MCF 10A (cell line): ENCODE measurements at places on chromosomes 4 and X. TPM values are rescaled to one million over a fixed set of nuclear protein-coding genes. Genes with fewer than 3 reads are reported as not detected.

WDR44 gene
- 13.2 and 14.1 TPM in 2 replicates for total RNA-seq

STAP1 gene
- not detected in 2 replicates for total RNA-seq

SYTL4 gene
- total RNA-seq = 1.9 and 2.1 TPM in 2 replicates

TGIF2LX gene
- not detected in 2 replicates for total RNA-seq

PAK3 gene
- total RNA-seq = 4.9 and 8.5 TPM in 2 replicates

NPNT gene
- total RNA-seq = 0.09 TPM in 1 of 2 replicates, not detected in the other

L1CAM gene
- 20.7 and 41.0 TPM in 2 replicates for total RNA-seq

GAK gene
- 70.4 and 72.9 TPM in 2 replicates for total RNA-seq

GPM6B gene
- total RNA-seq = 6.9 and 16.3 TPM in 2 replicates

FGF13 gene
- 0.75 and 2.7 TPM in 2 replicates for total RNA-seq

UBQLN2 gene
- 18.0 and 18.9 TPM in 2 replicates for total RNA-seq

HTN3 gene
- not detected in 2 replicates for total RNA-seq

NCAPG gene
- 23.2 and 38.6 TPM in 2 replicates for total RNA-seq

GAGE1 gene
- not detected in 2 replicates for total RNA-seq

GRCh38 chr4:166277401-166277800 lies 404.4 kb downstream of the TLL1 start:
- DNase-seq = no peak

DNA sequence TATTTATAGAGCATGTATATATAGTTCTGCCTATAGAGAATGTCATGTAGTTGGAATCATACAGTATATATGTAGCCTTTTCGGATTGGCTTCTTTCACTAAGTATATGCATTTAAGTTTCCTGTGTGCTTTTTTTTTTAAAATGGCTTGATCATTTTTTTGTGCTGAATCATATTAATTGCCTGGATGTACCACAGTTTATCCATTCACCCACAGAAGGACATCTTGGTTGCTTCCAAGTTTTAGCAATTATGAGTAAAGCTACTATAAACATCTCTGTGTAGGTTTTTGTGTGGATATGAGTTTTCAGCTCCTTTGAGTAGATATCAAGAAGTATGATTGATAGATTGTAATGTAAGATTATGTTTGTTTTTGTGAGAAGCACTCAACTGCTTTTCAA lies 23.8 kb downstream of the PTTG2 start:
- no peak for DNase-seq

- peak; percentile 3 for DNase-seq
These were observed 968.2 kb downstream of the STIM2 start for GRCh38 chr4:27828843-27829242.

DNA sequence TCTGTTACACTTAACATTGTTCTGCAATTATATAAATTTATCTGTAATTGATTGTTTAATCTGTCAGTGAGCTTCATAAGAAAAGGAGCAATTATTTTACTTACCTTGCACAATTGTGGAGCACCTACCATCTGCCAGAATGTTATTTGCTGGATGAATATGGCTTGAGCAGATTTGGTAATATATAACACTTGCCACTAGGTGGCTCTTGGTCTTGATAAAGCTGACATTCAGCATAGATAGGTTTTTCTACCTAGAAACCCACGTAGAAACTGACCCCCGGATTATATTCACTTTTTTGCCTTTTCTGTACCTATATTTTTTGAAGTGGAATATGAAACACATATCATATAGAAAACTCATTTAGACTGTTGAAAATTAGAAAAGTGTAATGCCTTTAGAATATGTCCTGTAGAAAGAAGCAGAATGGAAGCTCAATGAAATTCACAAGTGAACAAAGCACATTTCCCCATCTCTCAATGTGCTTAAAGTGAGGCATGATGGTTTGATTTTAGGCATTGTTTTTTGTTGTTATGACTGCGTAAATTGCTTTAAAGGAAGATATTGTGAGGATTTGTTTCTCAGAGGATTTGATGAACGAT lies 9.5 kb downstream of the RBPJ start:
- DNase-seq = peak; percentile 69

GRCh38 chr4:125352521-125352920 lies 37.8 kb downstream of the FAT4 start:
- DNase-seq = no peak

DNA sequence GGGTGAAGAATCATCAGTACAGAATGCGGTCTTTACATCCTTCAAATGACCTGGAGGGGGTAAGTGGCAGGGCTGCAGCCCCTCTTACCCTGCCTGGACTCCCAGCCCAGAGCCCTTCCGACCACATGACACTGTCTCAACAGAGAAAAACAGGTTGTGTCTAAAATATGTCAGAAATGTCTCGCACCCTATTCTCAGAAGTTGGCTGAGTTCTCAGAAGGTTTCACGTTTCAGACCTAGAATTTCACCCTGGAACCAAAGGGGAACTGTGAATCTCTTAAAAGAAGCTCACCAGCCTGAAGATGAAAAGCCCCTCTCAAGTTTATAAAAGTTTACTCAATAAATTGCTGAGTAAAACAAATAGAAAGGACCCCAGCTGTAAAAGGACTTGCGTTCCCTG lies 7.0 kb upstream of the CRMP1 start:
- no peak for DNase-seq

DNA sequence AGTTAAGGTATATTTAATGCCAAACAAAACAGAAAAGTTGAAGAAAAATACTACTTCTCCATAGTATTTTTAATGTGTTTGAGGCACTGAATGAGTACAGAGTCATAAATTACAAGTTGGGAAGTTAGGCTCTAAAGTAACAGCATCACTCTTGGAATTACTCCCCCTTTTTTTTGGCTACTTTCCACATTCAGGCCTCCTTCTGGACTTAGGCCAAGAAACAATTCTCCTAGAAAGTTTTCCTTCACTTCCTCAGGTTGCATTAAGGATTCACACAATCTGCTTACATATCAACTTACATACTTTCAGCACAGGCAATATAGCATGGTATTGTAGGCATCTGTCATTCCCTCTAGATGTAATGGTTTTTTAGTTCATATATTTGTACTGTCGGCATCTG lies 52.1 kb downstream of the TMEM165 start:
- peak; percentile 46 for DNase-seq

GRCh38 chr4:101973361-101973760 lies 182.8 kb downstream of the BANK1 start:
- DNase-seq = no peak

- DNase-seq = peak; percentile 33
These were observed 46.9 kb upstream of the TAB3 start for GRCh38 chrX:30935985-30936384.

GRCh38 chr4:109275066-109275745 lies 27.3 kb downstream of the COL25A1 start:
- no peak for DNase-seq

GRCh38 chrX:9576059-9576458 lies 111.2 kb downstream of the TBL1X start:
- no peak for DNase-seq

DNA sequence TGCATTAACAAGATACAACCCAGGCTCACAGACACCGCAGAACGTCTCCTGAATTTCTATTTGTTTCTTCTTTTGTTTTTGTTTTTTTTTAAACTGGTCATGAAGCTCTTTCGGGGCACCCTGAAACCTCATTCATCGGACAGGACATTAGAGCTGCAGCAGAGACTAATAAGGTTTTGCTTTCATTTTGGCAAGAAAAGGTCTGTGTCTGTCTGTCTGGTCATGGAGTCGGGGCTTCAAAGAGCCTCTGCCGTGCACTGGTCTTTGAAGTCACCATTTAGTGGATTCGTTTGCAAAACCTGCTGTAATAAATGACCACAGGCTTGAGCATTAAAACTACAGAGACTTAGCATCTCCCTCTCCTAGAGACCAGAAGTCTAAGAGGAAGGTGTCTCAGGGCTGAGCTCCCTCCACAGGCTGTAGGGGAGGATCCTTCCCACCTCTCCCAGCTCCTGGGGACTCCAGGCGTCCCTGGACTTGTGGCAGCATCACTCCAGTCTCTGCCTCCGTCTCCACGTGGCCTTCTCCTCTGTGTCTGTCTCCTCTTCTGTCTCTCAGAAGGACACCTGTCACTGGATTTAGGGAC lies 247.5 kb downstream of the CRLF2 start:
- no peak for DNase-seq

DNA sequence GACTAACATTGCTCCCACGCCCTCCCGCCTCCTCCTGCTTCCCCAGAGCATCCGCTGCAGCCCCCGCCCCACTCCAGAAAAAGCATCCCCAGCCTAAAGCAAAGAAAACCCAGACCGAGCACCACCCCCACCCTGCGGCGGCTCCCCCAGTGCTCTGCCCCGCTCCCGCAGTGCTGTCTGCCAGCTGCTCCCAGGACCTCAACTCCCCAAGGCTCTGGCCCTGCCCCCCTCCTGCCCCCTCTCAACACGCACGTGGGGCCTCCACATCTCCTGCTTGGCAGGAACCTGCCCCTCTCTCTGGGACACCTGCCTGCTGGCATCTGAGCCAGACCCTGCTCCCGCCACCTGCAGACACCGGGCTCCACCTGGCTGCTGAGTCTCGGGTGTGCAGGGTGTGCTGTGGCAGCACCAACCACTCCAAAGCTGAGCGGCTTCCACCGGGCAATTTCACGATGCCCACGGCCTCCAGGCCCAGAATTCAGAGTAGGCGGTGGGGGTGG lies 79.4 kb downstream of the FAM53A start:
- peak; percentile 7 for DNase-seq
